ENCODE measurements at places on chromosomes 1 and 21. TPM values are rescaled to one million over a fixed set of nuclear protein-coding genes. Genes with fewer than 3 reads are reported as not detected.

DNA sequence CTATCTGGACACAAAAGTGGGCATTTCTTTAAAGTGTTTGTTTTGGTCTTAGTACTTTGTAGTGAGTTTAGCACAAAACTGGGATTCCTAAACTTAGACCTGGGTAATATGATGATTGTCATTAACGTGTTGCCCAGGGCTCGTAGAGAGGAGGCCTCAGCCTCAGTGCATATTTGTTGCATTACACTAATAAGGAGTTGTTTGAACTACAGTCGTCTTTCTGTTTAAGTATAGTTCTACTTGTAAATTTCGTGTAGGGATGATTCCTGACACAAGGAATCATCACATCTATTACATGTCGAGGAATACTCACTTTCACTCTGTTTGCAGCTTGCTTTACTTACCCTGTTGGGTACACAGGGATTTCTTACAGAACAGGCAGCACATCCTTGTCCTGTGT lies 85.0 kb downstream of the PRDM2 start:
- peak; percentile 60 for DNase-seq

DNA sequence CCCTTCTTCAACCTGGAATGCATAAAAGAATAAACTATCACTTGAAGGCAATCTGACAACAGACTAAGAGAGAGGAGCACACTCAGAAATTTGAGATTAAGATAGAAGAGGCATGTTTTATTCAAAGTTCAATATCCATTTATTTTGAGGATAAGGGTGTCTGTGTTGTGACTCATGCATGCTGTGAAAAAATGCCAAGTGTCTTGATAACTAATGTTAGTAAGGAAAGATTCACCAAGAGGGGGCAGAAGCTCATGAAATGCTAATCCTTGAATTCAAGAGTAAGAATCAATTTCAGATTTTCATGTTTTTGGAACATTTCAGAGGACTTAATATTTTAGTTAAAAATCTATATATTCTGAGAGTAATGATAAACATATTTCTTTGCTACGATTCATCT lies 94.0 kb downstream of the IFI44 start:
- DNase-seq = peak; percentile 54

Gene TAL1
- not detected for total RNA-seq

GRCh38 chr1:71307451-71307850 lies 226.6 kb upstream of the ZRANB2 start:
- peak; percentile 19 for DNase-seq

- DNase-seq = peak; percentile 28
These were observed 109.7 kb upstream of the ZBTB40 start for GRCh38 chr1:22341791-22342605.

GRCh38 chr1:41498804-41499203 lies 14.3 kb upstream of the EDN2 start:
- peak; percentile 38 for DNase-seq

- no peak for DNase-seq
These were observed 138.8 kb upstream of the RUNX3 start for GRCh38 chr1:25068829-25069228.

DNA sequence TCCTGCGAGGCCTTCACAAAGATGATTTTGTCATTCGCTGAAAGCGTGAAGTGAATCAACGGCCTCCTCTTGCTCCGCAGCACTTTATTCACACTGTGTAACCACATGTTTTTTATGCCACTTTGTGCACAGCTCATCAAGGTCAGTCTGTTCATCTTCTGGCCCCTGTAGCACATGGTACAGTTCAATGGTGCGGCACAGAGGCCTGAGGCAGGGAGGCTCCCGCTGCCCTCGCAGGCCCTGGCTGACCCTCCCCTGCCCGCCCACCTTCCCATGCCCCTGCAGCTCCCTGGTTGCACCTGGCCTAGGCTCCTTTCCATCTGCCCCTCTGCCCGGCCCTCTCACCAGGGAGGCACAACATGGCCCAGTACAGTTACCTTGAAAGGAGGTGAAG lies 87.5 kb downstream of the CD247 start:
- DNase-seq = no peak

- no peak for DNase-seq
These were observed 32.6 kb downstream of the SPATA6 start for GRCh38 chr1:48439380-48439779.

DNA sequence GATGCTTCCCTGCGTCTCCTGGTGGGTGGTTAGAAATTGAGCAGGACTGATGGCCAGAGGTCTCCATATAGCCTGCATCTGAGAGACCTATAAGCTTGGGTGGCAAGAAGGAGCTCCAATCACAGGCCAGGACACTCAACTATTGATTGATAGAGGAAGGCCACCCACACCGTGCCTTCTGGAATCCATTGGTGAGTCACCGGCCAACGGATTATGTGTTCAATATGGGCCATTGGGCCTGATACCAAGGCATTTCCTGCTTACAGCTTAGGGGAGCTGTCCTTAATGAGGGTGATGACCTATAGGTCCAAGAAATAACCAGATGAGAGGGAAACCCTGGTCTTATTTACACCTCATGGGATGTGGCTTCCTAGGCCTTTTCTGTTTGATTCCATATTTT lies 115.1 kb downstream of the PLPP3 start:
- no peak for DNase-seq

Measured in IMR-90 (cell line).